ENCODE measurements at places on chromosomes 3 and 15.
A peak's percentile ranks its signal among the peaks of the same experiment; 100 is the strongest.

DNA sequence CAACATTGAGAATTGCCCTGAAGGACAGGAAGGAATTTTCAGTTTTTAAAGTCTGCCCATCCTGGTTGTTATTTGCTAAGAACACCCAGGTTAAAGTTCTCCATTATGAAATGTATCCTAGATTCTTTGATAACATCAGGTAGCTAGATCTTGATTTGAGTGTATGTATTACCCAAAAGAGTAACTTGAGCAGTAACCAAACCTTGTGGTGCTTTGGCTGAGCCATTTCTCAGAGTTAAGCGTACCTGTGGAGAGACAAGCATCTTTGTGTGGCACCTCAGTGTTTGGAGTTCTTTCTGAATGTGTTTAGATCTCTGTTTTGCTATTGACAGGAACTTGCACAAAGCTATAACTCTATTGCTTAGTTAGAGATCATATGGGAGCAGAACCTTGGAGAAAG, 20.4 kb downstream of the CEP97 start:
- no peak for DNase-seq

GRCh38 chr3:14877469-14877868, 58.7 kb downstream of the FGD5 start:
- no peak for DNase-seq

DNA sequence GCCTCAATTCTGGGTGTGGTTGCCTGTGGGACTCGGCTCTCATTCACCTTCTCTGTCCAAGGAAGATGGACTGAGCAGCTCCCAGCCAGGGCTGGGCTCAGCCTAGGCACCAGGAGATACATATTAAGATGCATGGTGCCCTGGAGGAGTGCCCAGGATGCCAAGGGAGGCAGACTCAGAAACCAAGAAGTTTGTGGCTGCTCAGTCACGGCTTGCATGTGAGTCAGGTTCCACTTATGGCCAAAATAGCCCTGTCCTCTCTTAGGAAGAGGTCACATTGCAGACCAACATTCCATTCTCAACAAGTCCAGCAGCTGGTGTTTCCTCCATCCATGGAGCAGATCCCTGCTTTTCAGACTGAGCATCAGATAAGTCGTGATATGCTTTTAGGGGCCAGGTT, 21.8 kb downstream of the CDCP1 start:
- no peak for DNase-seq

GRCh38 chr3:114846779-114847178, 300.3 kb downstream of the ZBTB20 start:
- DNase-seq = no peak

DNA sequence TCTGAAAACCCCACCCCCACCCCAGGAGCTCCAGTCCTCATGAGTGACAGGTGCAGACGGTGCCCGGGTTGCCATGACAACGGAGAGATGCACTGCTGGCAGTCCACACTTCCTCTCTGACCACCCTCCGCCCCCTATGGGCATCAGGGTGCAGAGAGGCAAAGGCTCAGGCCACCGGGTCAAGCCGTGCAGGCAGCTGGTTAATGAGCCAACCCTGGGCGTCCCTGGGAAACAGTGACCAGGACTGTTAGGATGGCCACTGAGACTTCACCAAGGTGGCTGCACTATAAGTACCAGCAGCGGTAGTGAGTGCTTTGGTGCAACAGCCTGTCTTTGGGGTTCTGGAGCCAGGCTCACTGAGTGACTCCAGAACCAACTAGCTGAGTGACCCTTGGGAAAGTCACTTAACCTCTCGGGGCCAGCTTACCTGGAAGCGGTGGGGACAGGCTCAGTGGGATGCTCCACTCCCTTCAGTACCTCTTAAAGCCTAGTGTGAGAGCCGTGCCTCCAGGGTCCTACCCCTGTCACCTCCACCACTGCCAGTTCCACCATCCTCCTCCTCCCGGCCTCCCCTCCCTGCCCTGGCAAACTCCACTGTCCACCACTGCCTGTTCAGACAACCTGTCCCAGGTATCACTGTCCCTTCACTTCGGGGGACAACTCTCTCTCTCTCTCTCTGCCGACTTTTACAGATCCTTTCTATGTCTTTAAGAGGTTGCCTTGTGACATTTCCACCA, 121.0 kb upstream of the PRR20G start:
- DNase-seq = no peak

DNA sequence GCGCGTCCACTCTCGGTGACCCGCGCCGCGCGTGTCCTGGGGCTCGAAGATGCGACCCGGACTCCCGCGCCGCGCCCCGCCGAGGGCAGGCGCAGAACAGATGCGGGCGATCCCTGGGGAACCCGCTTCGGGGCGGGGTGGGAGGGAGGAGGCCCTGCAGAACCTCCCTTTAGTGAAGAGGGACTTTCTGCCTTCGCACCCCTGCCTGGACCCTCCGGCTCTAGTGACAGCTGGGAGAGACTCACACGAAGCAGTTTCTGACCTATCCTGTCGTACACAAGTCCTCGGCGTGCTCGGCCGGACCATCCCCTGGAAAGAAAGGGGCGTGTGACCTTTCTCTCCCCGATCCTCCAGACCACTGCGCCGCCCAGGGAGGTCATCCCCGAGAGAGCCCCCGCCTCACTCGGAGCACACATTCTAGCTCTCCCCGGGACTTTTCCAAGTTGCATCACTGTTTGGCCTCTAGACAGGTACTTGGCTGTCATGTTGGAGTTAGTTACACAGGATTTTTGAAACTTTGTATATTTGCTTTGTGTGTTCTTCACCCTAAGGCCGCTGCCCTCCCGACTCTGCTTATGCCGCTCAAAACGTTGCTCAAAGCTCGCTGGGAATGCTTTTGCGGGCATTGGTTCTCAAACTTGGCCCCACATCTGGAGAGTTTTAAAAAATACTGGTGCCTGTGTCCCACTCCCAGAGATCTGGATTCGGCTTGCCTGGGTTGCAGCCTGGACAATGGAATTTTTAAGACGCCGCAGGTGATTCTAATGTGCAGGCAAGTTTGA, 582 bp downstream of the CGNL1 start:
- DNase-seq = peak; percentile 53

DNA sequence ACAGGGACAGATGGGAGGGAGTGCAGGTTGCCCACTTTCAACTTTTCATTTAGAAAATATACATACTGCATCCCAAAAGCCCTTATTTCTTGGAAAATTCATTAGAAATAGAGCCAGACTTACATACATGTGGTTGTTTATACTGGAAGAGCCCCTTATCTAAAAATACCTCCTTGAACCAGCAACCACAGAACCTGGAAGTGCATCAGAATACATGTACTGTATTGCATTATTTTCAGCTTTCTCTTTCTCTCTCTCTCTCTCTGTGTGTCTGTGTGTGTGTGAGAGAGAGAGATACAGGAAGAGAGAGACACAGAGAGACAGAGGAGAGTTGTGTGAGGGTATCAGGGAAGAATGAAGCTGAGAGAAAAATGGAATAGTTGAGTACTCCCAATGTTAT, 29.5 kb upstream of the LSAMP start:
- DNase-seq = no peak

- peak; percentile 73 for DNase-seq
These were observed 14.4 kb downstream of the ATP13A3 start for GRCh38 chr3:194472290-194472920.

GRCh38 chr3:182487143-182487542, 306.2 kb upstream of the ATP11B start:
- peak; percentile 13 for DNase-seq

DNA sequence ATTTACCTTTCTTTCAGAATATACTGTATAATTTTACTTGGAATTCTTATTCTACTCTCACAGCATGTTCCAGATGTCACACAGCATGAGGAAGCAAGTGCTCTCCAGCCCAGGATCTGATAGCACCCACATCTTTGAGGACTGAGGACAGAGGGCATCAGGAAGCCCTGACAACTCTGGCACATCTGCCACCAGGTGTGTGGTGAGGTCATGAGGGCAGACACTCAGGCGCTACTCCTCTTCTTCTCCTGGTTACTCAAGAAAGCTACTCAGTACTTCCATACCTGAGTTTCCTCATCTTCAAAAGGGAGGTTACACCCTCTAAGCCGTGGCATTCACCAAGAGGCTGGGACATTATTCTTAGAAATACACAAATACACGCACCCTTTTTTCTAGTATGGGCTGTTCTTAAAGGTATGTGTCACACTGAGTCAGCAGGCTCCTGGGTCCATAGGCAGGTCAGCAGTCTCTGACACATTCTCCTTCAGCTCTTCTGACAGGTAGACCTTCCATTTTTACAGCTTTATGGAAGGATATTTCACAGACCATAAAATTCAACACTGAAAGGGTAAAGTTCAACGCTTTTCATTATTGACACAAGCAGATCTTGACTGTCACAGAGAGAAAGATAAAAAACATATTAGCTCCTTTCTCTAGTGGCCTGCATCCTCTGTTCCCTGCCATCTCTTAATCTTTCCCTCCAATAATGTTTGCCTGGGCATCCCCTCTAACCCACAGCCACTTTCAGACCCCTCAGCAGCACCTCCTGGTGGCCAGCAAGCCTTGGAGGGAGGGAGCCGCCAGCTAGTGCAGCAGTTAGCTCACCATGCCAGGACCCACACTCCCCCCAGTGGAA, 103.2 kb upstream of the TJP1 start:
- DNase-seq = peak; percentile 87

Measured in hepatocyte (in vitro differentiated cells).